AG08395 (cell line): ENCODE measurements at places on chromosomes 16 and 17.

GRCh38 chr17:36149296-36149820 lies 27.1 kb downstream of the TBC1D3B start:
- peak; percentile 77 for DNase-seq

- DNase-seq: peak; percentile 92
These were observed 67.3 kb upstream of the PLCG2 start for GRCh38 chr16:81711657-81712319.

GRCh38 chr17:65039336-65039988 lies 17.1 kb downstream of the GNA13 start:
- DNase-seq: no peak

- no peak for DNase-seq
These were observed 244.1 kb downstream of the STX8 start for GRCh38 chr17:9331279-9332131.
